BJ (cell line): ENCODE measurements at places on chromosomes 2 and 18.

DNA sequence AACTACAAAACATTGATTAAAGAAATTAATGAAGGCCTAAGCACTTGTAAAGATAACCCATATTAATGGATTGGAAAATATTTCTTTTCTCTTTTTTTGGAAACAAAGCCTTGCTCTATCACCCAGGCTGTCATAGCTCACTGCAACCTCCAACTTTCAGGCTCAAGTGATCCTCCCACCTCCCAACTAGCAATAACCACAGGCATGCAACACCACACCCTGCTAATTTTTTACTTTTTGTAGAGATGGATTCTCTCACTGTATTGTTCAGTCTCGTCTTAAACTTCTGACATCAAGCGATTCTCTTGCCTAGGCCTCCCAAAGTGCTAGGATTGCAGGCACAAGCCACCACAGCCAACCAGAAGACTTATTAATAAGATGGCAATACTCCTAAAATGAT is 73.4 kb upstream of the NDUFV2 start:
- DNase-seq: no peak

- no peak for DNase-seq
Measured at GRCh38 chr2:113875135-113875534, 14.8 kb upstream of the ACTR3 start.

- DNase-seq: no peak
Measured at GRCh38 chr2:228469721-228470120, 288.2 kb upstream of the SPHKAP start.

- DNase-seq: no peak
Measured at GRCh38 chr2:88159481-88159880, 10.7 kb upstream of the THNSL2 start.

DNA sequence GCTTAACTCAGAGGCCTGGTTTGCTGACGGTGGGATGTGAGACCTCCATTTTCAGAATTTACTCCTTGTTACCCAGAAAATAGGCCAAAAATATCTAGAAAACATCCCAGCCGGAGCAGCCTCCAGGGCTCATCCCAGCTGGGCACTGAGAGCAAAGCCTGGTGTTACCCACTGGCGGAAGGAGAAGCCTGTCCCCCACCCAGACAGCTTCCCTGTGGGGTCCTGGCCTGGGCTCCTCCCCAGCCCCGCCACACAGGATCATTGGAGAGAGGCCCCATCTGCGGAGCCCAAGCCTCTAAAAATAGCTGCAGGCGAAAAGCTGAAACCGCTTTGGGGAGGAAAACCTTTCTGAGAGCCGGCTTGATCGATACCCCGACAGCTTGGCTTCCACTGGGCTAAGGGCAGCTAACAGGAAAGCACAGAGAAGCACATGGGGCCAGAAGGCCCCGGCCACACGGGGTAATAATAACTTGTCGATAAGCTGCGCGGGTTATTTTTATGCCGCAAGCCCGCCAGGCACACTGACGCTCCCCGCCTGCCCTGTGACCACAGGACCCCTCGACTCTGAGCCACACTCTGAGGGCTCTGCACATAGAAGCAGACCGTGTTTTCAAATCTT is 26.9 kb upstream of the FAHD2A start:
- no peak for DNase-seq

- DNase-seq: no peak
Measured at GRCh38 chr2:8264981-8265380, 416.9 kb upstream of the ID2 start.

GRCh38 chr2:236557306-236558030 is 12.2 kb upstream of the ACKR3 start:
- DNase-seq: no peak

- DNase-seq: peak; percentile 43
Measured at GRCh38 chr2:212451786-212452231, 86.8 kb downstream of the ERBB4 start.

- no peak for DNase-seq
Measured at GRCh38 chr2:12773586-12774394, 57.1 kb downstream of the TRIB2 start.

DNA sequence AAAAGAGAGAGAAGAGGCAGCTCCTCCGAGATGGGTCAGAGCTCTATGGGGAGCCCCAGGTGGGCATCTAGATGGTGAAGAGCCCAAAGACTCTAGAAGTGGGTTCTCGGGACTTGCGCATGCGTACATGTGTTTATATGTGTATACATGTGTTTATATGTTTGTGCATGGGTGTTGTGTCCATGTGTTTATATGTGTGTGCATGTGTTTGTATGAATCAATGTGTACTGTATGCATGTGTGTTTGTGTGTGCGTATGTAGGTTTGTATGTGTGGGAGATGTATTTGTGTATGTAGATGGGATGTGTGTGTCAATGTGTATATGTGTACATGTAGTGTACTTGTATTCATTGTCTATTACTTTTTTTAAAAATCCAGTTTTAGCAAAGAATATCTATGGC is 25.6 kb downstream of the DNPEP start:
- DNase-seq: no peak

- DNase-seq: no peak
Measured at GRCh38 chr2:130875935-130876334, 39.2 kb downstream of the ARHGEF4 start.

DNA sequence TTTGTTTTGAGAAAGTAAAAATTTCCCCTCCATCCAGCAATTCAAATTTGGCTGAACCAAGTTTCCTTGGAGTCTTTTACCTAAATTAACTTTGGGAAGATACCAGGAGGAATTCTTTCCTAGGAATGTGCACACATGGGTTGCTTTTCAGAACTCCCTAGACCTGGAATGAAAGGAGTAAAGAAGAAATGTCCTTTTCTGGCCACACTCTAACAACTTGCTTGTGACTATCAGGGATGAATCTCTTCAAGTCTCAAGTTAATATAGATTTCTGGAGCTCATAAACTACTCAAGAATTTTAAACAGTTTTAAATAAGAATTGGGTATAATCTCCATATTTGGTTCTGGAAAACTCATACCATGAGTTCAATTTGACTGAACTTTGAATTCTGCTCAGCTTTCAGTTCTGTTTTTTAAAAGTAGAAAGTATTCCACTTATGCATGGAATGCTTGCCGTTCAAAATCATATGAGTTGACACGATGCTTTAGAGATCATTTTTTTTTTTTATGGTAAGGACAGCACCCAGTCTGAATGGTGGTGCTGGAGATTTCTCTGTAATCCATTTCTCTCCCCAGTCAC is 7.7 kb downstream of the RASGRP3 start:
- DNase-seq: peak; percentile 6

- DNase-seq: peak; percentile 24
Measured at GRCh38 chr2:202278944-202279343, 13.4 kb downstream of the NOP58 start.

DNA sequence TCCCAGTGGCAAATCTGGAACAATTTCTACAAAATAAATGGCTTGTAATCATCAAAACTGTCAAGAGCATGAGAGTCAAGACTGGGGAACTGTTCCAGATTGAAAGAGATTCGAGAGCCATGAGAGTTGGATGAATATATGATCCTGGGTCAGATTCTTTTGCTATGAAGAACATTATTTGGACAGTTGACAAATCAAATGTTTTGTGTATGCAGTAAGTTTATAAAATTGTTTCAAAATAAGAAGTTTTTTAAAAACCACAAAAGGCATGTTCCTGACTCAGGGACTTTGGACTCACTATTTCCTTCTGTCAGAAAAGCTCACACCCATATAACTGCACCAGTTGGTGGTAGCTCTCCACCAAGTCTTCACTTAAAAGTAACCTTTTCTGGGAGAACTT is 38.5 kb downstream of the ROCK2 start:
- DNase-seq: peak; percentile 83
